ENCODE measurements at places on chromosomes 5 and 9.
A peak's percentile ranks its signal among the peaks of the same experiment; 100 is the strongest.

GRCh38 chr5:96067251-96067650, 105.6 kb upstream of the ELL2 start:
- no peak for DNase-seq

DNA sequence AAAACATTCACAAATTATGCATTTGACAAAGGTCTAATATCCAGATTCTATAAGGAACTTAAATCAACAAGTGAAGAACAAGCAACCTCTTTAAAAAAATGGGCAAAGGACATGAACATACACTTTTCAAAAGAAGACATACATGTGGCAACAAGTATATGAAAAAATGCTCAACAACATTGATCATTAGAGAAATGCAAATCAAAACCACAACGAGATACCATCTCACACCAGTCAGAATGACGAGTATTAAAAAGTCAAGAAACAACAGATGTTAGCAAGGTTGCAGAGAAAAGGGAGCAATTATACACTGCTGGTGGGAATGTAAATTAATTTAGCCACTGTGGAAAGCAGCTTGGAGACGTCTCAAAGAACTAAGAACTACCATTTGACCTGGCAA, 38.9 kb upstream of the TNFSF15 start:
- DNase-seq, result no peak

DNA sequence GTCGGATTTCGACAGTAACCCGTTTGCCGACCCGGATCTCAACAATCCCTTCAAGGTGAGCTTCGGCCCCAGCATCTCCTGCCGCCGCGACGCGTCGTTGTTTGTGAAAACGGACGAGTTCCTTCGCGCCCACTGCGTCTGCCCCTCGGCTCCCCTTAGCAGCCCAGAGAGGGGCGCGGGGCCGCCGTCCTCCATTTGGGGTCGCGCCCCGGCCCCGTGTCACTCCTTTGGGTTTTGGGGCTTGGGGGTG, 182 bp downstream of the SCAMP1 start:
- DNase-seq, result no peak

DNA sequence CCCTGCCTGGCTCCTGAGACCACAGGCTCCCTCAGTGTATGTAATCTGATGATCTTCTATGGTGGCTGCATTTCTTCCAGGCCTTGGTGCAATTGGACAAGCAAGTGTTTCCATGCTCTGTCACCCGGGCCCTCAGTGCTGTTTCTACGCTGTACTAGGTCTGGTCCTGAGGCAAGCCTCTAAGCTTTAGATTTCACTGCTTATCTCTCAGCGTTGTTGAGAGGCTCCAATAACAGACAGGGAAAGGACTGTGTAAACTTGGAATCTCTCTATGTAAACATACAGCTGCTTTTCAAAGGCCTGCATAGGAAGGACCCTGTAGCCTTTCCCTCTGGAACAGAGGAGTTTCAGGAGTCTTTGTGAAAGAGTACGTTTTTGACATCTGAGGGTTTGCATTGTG, 38.6 kb upstream of the NFIB start:
- no peak for DNase-seq

GRCh38 chr9:21286659-21287058, 18.5 kb downstream of the IFNA5 start:
- no peak for DNase-seq

DNA sequence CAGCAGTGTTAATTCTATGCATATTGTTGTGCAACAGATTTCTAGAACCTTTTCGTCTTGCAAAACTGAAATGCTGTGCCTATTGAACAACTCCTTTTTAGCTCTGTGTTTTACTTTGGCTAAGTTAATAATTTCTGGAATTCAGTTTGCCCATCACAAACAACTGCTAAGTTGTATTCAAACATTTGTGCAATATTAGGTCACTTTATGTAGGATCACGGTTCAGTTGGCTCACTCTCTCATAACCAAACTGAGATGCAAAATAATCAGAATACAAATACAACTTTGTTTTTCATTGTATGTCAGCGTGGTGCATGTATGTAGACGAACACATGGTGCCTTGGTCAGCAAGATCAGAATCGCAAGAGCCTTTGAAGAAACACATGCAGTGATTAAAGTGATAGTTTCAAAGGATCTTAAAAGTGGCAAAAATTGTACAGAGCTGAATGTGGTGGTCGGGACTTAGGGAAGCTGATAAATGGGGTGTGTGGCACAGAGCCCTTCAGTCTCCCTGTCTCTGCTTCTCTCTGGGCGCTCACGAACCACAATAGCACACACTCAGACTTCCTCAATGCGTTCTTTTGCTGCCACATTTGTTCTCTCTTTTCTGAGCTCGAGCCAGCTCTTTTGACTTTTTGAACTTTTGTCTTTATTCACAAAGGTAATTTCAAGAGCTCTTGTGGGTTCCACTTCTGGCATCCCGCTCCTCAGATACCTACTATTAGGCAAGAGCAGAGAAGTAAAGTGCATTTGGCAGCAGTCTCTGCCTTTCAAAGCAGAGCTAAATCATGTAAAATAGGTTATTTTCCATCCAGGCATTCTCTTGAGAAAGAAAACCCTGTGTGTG, 112.4 kb upstream of the CTSL start:
- DNase-seq, result no peak

- DNase-seq, result no peak
Observed at GRCh38 chr5:75639535-75640311, 28.5 kb downstream of the ANKDD1B start.

DNA sequence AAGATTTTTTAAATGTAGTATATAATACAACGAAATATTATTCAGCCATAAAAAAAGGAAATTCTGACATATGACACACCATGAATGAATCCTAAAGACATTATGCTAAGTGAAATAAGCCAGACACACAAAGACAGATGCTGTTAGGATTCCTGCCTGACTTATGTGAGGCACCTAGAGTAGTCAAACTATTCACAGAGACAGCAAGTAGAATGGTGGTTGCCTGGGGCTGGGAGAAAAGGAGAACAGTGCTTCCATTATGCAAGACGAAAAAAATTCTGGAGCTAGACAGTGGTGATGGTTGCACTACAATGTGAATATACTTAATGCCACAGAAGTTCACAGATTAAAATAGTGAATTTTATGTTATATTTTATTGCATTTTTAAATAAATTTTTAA, 66.8 kb downstream of the SPOCK1 start:
- DNase-seq, result no peak

DNA sequence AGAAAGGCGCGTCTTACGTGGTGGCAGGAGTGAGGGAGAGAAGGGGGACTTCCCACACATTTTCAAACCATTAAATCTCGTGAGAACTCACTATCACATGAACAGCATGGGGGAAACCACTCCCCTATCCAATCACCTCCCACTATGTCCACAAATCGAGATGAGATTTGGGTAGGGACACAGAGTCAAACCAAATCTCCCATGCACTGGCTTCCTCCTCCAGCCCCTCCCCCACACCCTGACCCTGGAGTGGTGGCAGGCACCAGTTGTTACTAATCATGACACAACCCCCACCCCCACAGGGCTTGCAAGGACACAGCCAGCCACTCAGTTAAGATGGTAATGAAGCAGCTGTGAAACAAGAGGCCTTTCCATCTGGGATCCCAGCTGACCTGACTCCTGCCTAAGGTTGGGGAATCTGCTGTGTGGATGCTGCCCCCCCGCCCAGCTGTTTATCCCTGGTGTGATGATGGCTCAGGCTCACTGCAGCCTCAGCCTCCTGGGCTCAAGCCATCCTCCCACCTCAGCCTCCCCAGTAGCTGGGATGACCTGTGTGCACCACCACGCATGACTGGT, 57.1 kb upstream of the FUBP3 start:
- DNase-seq, result no peak

GRCh38 chr5:131396015-131396414, 132.2 kb downstream of the CDC42SE2 start:
- DNase-seq, result no peak

GRCh38 chr5:180286-180918, 10.9 kb upstream of the LRRC14B start:
- DNase-seq, result no peak

- DNase-seq, result no peak
Observed at GRCh38 chr9:27089706-27090105, 19.3 kb upstream of the TEK start.

GRCh38 chr5:14165375-14166106, 22.4 kb downstream of the TRIO start:
- DNase-seq, result no peak

DNA sequence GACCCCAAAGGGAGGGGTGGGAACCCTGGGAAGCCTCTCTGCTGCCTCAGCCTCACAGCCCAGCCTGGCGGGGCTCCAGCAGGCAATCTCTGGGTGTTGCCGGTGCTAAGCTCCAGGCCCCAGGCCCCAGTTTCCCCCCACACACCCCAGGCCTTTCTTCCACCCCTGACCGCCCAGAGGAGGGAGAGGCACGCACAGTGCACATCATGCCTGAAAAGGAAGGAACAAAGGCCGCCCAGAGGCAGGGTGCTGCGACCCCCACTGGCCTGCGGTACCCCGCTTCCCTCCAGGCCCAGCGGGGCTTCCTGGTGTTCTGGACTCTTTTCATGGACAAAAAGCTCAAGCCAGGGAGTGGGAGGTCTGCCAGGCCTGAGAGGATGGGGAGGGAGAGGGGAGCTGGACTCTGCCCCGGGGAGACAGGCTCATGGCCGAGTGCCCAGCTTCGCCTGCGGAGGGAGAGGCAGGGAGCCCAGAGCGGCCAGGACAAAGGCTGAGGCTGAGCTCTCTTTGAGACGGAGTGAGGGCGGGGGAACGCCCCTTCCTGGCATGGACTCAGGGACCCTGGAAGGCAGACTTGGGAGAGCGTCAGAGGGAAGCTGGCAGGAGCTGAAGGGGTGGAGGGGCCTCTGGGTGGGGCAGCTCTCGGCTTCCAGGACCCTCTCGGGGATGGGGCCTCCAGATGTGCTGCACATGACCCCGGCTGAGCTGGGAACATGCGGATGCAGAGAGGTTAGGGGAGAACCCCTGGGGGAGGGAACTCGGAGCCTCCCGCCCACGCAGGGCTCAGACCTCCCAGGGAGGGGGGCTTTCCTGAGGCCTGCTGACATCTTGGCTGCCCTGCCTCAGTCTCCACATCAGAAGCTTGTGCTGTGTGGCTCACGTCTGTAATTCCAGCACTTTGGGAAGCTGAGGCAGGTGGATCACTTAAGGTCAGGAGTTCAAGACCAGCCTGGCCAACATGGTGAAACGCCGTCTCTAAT, 1.8 kb upstream of the ENTPD2 start:
- DNase-seq, result peak; percentile 60

DNA sequence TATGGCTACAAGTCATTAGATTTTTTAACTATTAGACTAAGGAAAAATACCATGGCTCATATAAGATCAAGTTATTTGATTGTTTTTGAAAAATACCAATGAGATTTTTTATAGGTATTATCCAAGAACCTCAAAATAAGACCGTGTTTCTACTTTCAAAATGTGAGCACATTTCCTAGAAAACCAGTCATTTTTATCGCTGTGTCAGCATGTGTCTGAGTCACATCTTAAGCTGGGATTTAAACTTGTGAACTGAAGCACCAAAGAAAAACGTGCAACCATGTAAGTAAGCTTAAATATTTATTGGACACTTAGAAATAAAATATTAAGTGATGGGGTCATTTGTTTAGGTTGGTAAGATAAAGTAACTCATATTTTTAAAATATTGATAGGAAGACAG, 1676.0 kb upstream of the NUDT12 start:
- DNase-seq, result no peak

DNA sequence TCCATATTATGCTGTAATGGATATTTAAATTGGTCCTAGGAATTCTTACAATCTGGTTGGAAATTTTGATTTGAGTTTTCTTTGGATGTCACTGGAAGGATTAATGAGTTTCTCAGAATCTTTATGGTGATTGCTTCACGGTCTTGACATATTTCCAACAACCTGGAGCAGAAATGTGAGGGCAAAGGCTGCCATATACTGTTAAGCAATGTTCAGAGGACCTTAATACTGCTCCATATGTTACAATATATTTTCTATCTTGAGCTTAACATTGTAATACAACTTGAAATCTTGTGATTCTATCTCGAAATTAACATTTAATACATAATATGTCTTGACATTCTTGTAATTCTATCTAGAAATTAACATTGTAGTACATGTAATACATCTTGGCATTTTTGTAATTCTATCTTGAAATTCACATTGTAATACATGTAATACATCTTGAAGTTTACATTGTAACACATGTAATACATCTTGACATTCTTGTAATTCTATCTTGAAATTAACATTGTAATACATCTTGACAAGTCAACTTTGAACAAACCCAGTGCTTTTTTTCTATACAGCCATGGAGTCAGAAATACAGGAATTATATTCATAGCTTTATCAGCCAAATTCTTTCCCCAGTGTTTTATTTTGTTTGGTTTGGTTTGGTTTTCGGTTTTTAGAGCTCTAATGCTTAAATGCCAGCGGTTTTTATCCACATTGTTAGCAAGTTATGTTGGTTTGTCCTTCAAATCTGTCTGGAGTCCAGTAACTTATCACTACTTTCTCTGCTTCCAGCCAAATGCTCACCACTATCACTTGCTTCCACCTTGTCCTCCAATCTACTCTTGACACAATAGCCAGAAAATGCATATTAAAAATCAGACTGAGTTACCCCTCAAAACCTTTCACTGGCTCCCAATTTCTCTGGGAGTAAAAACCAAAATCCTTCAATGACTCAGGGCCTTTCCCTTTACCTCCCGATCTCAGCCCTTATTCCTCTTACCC, 3.0 kb upstream of the TUT7 start:
- no peak for DNase-seq

- no peak for DNase-seq
Observed at GRCh38 chr9:69931340-69931739, 110.7 kb downstream of the CFAP95 start.

GRCh38 chr9:137373611-137373980, 49.4 kb downstream of the EXD3 start:
- no peak for DNase-seq

- peak; percentile 17 for DNase-seq
Observed at GRCh38 chr5:117657541-117657940, 1082.9 kb upstream of the SEMA6A start.

GRCh38 chr9:34125681-34126206, 754 bp downstream of the DCAF12 start:
- DNase-seq, result no peak

DNA sequence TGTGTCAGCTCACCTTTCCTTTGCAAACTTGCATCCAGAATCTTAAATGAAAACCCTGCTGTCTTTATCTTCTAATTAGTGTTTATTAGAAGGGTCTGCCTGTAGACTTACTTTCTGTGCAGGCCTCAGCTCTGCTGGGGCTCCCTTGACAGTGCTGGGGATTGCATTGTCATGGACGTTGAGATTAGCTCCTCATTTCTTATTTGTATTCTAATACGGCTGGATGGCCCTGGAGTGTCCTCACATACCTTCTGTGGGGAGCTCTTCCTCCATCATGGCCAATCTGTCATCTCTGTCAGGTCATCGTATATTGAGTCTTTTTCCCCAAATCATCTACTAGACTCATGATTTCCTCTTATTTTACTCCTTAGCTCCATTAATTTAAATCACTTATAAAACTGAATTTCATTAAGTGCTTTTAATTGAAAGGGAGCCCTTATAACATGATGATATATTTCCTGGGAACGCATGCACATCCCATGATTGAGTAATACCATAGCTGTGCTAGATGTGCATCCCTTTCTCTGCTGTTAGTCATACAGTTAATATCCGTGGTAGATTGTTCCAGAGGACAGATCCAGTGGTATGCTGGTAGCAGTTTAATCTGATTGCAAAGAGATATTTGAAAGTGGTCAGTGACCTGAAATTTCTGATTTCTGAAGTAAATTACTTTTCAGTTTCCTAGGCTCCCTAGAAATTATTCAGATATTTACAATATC, 61.6 kb downstream of the ICE1 start:
- DNase-seq, result no peak
